Omental fat pad (tissue), 4 donors: ENCODE measurements at places on chromosomes 7 and 10. TPM values are rescaled to one million over a fixed set of nuclear protein-coding genes. Genes with fewer than 3 reads are reported as not detected.

PSMC2 gene
- 84.3 TPM for total RNA-seq

ZC3HAV1L gene
- total RNA-seq, result 17.2 TPM

HOXA10 gene
- total RNA-seq, result 1.8 TPM

MSS51 gene
- 1.6 TPM for total RNA-seq

PHKG1 gene
- total RNA-seq, result 0.96 TPM

TUBAL3 gene
- total RNA-seq, result not detected

MRPS17 gene
- 10.9 TPM for total RNA-seq

HUS1 gene
- 21.7 TPM for total RNA-seq

DNA sequence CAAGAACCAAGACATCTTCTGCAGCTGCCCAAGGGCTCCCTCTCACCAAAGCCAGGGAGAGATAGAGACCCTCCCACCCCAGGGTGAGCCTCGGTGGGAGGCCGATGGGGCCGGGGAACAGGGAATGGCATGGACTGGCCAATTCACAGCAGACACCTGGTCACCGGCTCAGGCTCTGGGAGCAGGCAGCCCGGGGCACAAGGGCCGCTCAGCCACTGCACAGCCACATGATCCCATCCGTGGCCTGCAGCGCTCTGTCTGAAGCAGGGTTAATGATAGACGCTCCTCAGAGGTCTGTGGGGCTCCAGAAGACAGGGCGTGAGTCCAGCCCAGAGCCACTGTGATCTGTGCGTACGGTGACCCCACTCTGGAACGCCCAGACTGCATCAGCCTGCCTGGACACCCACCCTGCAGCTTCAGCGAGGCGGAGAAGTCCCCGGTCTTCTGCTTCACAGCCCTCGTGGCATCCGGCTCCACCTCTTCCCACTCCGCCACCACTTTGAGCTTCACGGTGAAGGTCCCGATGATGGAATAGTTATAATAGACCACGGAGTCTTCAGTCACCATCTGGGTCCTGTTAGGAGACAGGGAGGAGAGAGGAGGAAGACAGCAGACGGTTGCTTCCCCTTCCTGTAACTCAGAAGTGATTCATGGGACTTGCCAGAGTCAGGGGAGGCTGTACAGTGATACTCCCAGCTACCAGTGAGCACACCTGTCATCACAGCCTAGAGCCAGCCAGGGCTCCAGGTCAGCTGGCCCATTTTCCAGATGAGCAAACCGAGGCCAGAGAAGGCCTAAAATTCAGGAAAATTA is 14.0 kb downstream of the TMEM130 start:
- no peak for DNase-seq

GRCh38 chr7:30327813-30328212 is 43.4 kb downstream of the ZNRF2 start:
- DNase-seq, result no peak

- DNase-seq, result no peak
Measured at GRCh38 chr7:18706670-18707069, 211.1 kb downstream of the HDAC9 start.

DNA sequence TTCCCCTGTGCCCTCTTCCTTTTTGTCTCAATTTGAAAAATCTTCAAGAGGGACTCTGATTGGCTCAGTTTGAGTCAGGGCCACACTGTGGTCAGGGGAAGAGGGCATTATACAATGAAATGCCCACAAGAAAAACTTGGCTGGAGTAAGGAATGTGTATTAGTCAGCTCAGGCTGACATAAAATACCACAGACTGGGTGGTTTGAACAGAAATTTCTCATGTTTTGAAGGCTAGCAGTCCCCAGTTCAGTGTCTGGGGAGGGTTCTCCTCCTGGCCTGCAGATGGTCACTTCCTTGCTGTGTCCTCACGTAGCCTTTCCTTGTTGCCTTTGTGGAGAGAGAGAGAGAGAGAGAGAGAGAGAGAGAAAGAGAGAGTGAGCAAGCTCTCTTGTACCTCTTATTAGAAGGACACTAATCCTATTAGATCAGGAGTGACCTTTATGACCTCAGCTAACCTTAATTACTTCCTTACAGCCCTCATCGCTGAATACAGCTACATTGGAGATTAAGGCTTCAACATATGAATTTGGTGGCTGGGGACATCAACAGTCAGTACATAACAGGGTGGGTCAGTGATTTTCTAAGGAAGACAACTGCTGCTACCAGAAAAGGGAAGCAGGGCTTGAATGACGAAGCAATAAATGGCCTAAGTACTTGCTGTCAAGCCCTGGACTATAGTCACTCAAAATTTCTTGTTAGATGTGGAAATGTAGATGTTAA is 25.8 kb upstream of the FAM13C start:
- DNase-seq, result no peak

DNA sequence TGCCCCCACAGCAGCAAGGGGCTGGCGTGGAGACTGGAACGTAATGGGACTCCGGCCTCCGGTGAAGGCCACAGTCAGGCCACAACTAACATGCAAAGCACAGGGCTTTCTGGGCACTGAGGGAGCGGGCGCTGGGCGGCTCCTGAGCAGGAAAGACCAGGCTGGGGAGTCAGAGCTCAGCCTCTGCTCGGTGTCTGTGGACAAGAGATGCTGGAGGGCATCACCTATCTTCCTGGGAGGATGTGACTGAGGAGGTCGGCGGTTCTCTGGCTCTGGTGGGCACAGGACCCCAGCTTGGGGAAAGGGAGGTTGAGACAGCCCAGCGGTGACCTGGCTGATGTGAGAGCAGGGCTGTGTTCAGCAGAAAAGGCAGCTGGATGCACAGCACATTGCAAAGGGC is 11.7 kb downstream of the CNPY1 start:
- no peak for DNase-seq

- DNase-seq, result no peak
Measured at GRCh38 chr10:11036424-11037011, 18.8 kb downstream of the CELF2 start.

DNA sequence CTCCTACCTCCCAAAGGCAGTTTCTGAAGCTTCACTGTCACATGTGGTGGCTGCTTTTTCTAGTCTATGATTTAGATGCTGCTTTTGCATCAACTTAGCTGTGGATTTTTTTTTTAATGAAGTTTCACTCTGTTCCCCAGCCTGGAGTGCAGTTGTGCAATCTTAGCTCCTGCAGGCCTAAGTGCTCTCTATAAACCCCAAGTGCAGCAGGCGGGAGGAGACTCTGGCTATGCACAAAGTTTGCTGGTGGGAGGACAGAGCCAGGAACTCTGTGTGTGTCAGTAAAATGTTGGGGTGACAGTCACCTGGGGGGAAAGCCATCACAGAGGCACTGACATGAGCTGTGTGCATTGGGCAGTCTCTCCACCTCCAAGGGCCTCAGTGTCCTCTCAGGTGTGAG is 138.8 kb upstream of the FAM20C start:
- DNase-seq, result no peak

GRCh38 chr7:41573862-41574261 is 129.0 kb downstream of the INHBA start:
- no peak for DNase-seq

DNA sequence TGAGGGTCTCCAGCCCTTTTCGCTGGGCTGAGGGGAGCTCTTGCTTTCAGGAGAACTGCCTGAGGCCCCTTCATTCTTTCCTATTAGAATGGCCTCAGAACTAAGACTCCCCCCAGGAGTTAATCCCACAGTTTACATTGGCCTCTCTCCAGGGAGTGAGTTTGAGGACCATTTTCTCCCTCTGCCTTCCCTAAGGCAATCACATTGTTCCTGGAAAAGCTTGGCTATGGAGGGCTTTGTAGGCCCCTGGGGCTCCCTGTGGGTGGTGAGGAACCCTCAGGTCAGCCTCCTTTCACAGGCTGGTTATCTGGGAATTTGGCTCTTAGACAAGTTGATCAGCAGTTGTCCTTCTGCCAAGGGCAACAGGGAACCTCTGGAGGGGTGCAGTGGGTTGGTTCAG is 343.7 kb downstream of the RPS24 start:
- no peak for DNase-seq

DNA sequence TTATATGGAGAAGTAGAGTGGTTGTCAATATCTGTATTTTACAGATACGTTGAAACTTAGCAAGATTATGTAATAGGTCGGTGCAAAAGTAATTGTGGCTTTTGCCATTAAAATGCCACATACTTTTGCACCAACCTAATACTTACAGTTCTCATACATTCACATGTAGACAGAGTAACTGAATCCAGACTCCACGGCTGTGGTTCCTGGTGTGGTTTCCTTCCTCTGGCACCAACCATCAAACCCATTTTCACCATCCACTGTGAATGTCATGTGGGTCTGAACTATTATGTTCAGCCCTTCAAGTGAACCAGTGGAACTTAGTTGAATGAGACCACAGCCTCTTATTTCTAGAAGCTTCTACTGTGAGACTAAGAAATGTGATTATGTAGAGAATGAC is 31.5 kb upstream of the SLIT1 start:
- DNase-seq, result no peak

- no peak for DNase-seq
Measured at GRCh38 chr10:43471935-43472720, 35.2 kb downstream of the ZNF487 start.

- no peak for DNase-seq
Measured at GRCh38 chr7:6359734-6360133, 87.3 kb upstream of the CYTH3 start.

DNA sequence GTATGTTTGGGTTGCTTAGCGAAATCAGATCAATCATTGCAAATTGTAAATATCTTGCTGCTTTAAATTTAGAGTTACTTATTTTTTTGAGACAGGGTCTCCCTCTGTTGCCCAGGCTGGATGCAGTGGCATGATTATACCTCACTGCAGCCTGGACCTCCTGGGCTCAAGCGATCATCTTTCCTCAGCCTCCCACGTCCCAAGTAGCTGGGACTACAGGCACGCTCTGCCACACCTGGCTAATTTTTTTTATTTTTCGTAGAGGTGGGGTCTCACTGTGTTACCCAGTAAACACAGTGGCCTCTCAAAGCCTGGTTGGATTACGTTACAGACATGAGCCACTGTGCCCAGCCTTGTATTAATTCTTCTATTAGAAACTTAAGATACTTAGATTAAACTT is 1.7 kb downstream of the VDAC2 start:
- DNase-seq, result no peak

DNA sequence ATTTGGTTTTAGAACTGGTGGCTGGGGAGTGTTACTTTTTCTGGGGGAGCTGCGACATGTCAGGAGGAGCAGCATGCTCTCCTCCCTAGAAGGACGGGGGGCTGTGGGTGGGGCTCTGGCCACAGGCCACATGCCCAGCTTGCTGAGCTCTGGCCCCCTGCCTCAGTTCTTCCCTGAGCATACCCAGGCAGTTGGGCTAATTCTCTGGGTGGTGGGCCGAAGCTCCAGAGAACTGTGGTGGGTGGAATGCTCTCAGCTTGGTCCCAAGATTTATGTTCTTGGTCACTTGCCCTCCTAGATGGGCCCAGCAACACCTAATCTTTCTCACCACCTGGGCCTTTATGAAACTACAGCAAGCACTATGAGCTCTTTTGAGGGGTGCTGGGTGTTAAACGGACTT is 5.1 kb upstream of the ZNF775 start:
- no peak for DNase-seq

DNA sequence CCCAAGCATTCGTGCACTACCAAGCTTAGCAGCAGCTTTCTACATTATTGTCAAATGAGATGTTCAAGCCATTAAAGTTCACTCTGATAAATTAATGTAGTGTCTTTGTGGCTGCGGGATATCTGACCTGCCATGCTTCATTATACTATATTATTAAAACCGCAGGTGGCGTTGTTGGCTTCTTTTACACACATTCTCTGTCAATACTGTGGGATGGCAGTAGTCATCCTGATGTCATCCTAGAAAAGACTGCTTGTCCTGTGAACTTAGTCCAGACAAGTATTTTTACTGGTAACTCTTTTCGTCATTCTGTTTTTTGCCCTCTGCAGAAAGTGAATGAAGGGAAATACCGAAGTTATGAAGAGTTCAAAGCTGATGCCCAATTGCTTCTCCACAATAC is 103.9 kb downstream of the ZMYND11 start:
- DNase-seq, result no peak

GRCh38 chr10:30238836-30239235 is 110.2 kb downstream of the MTPAP start:
- no peak for DNase-seq

DNA sequence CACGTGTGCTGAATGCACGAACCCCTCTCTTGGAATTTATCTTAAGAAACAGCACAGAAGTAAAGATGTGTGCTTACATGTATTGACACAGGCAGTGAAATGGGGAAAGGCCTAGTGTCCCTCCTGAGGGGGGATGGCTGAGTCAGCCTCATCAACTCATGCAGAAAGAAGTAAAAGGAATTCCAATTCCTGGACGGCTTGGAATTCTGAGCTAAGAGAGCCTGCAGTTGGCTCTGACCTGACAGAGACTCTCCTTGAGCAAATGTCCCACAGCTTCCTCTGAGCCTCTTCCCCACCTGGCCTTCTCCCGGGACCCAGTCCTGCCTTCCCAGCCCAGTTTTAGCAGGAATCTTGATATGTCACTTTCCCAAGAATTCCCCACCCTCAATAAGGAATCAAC is 542.4 kb upstream of the ADARB2 start:
- DNase-seq, result no peak

- DNase-seq, result no peak
Measured at GRCh38 chr10:8072211-8072610, 17.7 kb downstream of the GATA3 start.

DNA sequence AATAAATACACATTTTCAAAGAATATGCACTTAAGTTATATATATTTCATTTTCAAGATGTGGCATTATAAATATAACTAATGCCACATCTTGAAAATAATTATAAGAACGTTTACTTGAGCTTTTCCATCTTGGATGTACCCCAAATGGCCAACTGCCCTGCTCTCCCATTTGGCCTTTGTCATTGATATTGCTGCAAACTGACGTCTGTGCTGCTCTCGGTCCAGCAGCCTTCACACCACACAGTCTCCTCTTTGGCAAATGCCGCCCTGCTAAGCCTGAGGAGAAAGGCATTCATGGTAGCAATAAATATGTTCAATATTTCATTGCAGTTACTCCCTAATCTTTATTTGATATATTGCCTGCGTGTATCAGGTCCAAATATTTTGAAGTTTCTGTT is 384.6 kb upstream of the ADARB2 start:
- DNase-seq, result no peak

DNA sequence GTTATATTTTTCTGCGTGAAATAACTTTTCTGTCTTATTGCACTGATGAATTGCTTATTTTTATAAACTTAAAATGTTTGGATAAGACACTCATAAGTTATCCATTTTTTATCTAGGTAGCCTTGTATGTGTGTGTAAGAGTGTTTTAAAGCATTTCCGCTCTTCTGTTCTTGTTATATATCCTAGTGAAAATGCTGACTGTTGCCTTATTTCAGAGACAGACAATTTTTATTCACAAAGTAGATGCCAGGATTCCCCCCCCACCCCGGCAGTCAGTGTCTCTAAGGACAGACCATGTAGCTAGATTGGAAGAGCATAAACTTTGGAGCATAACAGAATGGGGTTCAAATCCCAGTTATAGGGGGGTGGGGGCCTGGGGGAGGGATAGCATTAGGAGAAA is 1.6 kb downstream of the SMC3 start:
- DNase-seq, result no peak

- no peak for DNase-seq
Measured at GRCh38 chr7:45162311-45162845, 4.8 kb downstream of the RAMP3 start.
